Sigmoid colon (tissue), 7 donors: ENCODE measurements at places on chromosomes 5 and 9. TPM values are rescaled to one million over a fixed set of nuclear protein-coding genes. Genes with fewer than 3 reads are reported as not detected.

Gene PCDHA9
- 0.71 TPM for total RNA-seq

GRCh38 chr9:36739373-36740116, 166.8 kb downstream of the MELK start:
- DNase-seq: no peak

- peak; percentile 44 for DNase-seq
Observed at GRCh38 chr9:135229701-135230385, 142.4 kb downstream of the OLFM1 start.

DNA sequence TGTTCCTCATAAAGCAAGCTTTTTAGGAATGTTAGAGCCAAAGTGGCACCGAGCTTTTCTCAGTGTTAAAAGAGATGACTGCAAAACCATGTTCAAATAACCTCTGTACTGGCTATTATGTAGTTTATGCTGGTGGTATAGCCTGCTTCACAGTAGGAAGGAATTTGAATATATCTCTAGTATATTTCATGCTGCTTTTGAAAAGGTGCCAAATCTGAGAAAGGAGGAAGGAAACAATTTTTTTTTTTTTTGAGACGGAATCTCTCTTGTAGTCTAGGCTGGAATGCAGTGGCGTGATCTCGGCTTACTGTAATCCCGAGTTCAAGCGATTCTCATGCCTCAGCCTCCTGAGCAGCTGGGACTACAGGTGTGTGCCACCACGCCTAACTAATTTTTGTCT, 13.5 kb downstream of the CREBRF start:
- no peak for DNase-seq

Gene ADAMTS12
- 1.8 TPM for total RNA-seq

DNA sequence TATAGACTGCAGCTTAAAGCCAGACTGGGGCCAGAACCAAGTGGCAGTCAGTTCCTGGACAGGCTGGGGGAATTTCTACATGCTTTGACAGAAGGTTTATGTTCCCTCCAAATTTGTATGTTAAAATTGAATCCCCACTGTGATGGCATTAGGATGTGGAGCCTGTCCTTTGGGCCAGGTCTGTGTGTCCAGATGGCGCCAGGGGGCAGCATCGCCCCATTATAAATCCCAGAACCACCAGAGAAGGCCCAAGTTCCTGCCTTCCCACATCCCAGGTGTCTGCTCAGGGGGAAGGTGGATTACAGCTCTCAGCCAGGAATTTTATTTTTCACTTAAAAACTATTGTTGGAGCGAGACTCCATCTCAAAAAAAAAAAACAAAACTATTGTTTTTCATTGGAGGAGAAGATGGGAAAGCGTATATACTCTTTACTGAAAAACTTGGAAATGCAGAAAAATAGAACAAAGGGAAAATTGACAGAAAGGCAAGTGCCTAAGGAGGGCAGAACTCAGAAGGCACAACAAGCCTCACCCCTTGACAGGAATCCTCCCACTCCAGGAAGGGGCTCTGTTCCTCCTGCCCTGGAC, 5.0 kb downstream of the IL3 start:
- peak; percentile 56 for DNase-seq

DNA sequence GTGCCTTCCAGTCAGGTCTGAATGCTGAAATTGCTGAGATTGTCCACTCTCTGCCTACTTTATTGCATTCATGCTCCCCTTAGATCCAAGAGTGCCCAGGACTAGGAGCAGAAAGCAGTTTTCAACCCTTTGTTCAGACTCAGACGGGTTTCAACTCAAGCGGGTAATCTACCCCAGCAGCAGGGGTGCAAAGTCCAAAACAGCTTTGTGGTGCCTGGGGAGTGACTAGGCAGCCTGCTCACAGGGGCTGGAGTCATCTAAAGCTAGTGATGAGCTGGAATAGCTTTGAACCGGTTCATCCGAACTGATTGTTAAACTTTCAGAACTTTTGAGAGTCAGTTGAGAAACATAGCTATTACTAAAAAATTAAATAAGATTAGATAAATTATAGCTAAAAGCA, 71.0 kb upstream of the IQGAP2 start:
- no peak for DNase-seq

Gene PCDHGA5
- 8.3 TPM for total RNA-seq

- DNase-seq: no peak
Observed at GRCh38 chr9:88996921-88997235, 5.6 kb downstream of the S1PR3 start.

GRCh38 chr5:53253421-53253871, 143.9 kb upstream of the MOCS2 start:
- no peak for DNase-seq

DNA sequence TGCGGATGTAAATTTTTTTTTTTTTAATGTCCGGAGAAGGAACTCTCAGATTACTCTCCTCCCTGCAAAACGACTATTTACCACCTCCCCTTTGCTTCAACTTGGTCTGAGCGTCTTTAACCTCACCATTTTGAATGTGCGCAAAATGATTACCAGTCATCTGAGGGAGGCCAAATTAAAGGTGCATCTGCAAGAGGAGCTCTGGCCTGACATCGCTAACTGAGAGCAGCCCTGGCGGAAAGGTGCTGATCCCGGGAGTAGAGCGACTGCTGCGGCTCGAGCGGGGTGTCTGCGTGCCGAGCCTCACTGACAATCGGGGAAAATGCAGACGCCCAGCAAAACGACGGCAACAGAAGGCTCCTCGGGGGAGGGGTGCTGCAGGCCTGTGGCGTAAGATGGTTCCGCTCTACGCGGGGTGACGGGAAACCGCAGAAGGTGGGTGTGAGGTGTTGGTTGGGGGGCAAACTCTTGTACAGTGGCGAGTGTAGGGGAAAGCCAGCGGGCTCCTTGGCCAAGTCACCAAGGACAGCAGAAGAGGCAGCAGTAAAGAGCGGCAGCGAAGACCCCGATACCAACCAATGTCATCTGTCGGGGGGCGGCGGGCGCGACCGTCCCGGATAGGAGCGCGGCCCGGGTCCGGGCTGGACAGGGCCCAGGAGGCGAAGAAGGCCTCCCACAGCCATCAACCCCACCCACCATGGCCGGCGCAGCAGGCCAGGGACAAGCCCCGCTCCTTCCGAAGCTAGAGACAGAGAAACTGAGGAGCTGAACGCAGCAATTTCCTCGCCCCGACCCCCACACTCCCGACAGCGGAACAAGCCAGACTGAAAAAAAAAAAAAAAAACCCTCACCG, 557 bp downstream of the PJA2 start:
- DNase-seq: peak; percentile 89
